ENCODE measurements at places on chromosomes 6 and 20. TPM values are rescaled to one million over a fixed set of nuclear protein-coding genes. Genes with fewer than 3 reads are reported as not detected.

KIF25 gene
- total RNA-seq, result not detected

GRCh38 chr6:72769459-72770125, 147.7 kb downstream of the KCNQ5 start:
- H3K36me3 ChIP-seq, result no peaks in the 10 kb centered on the region
- H3K4me1 ChIP-seq, result no peaks in the 10 kb centered on the region
- no peak overlapping the region for H3K4me3 ChIP-seq

DNA sequence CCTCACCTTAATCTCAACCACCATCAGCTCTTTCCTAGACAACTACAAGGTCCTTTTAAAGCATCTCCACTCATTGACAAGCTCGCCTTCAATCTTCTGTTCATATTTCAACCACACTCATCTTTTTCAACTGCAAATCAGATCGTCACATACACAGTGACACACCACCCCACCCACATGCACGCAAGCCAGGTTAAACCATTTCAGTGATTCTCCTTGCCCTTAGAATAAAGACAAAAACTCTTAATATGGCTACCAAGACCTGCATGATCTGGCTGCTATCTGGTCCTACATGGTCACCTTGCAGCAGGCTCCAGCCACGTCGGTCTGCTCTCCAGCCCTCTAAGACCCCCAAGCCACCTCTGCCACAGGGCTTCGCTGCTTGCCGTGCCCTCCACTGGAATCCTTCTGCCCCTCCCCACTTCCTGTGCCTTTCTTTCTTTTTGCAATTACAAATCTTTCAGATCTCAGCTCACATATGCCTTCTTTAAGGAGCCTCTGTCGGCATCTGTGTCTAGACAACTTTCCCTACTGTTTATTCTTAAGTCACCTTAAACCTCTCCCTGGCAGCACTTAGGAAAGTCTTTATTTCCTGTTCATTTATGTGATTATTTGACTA, 507.3 kb upstream of the ARID1B start:
- DNase-seq, result no peak
- no peak overlapping the region for H3K4me3 ChIP-seq
- H3K27me3 ChIP-seq, result no peaks in the 10 kb centered on the region
- H3K27ac ChIP-seq, result no peak overlapping the region
- H3K4me1 ChIP-seq, result peaks cover 11% of the 10 kb centered on the region

DNA sequence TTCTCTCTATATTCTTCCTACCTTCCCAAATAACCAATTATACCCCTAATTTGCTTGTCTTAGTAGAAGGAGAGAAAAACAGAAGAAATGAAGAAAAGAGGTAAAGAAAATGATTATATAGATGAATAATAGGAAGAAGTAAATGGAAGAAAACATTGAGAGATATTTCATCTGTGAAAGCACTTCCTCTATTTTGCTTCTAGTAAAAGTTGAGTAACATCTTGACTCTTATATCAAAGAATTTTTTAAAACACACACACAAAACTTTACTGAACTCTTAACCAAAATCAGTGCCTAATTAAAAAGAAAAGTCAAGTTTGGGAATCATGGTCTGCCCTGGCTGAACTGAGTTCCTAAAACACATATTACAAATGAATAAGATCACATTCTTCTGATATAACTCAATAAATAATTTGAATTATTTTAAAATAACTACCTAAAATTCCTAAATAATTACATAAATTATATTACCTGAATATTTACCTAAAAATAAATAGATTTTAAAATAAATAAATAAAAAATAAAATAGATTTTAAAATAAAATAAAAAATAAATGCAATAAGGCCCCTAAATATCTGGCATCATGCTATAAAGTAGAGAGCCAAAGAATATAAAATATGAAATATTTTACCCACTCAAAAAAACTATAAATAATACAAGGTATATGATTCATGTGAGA, 8.8 kb downstream of the SLC17A2 start:
- peaks cover 17% of the 10 kb centered on the region for H3K4me1 ChIP-seq
- no peak overlapping the region for H3K27ac ChIP-seq
- no peaks in the 10 kb centered on the region for H3K27me3 ChIP-seq
- no peak for DNase-seq

Data from activated T-helper 1 cell treated with anti-CD3 and anti-CD28 coated beads, Interleukin-12 subunit alpha, Interleukin-12 subunit beta, Interleukin-2, Interleukin-4 antibody, amounts not matched to agents 30 ng/mL and 10 ng/mL and 1 ng/mL, durations not matched to agents 14 hours and 24 hours and 36 hours (primary cell).